Fibroblast of skin of left quadriceps (primary cell): ENCODE measurements at places on chromosomes 6 and 20.

- DNase-seq = no peak
Observed at GRCh38 chr6:150282806-150283205, 86.0 kb upstream of the IYD start.

- DNase-seq = no peak
Observed at GRCh38 chr6:51839726-51840374, 247.6 kb downstream of the PKHD1 start.

GRCh38 chr6:142700671-142701312, 244.2 kb downstream of the HIVEP2 start:
- DNase-seq = no peak

DNA sequence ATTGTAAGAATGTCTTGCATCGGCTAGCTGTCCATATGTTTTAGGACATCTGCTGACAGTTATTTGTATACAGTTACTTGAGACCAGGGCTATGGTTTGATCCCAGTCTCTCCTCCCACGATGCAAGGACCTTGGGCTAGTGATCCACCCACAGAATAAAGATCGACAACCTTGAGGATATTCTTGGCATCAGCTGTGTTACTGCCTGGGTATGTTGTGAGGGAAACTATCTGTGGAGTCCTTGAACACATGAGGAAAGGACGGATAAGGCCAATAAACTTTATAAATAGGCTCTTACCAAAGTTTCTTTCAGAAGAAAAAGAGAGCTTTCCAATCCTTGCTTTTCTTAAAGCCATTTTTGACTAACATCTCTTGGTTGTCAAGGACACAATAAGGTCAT, 70.8 kb upstream of the HEY2 start:
- no peak for DNase-seq

DNA sequence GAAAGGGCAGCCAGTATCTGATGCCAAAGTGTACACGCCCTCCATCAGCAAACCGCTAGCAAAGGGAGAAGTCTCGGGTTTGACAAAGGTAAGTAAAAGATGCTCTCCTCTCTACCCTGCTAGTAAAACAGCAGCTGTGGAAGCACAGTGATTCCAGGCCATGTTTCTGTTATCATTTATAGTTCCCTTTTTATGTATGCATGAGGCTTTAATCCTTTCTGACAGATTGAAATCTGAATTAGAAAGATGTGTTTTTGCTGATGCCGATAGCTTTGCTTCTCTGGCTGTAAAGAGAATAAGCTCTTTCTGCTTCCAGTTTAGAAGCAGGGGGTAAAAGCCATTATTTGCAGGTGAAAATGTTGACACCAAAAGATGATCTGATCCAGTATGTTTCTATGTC, 392.4 kb upstream of the SOX4 start:
- no peak for DNase-seq

GRCh38 chr6:169162752-169163407, 90.8 kb downstream of the THBS2 start:
- DNase-seq = peak; percentile 44

GRCh38 chr6:45727819-45728449, 287.7 kb downstream of the CLIC5 start:
- no peak for DNase-seq

GRCh38 chr6:133548423-133549159, 307.4 kb downstream of the EYA4 start:
- no peak for DNase-seq

DNA sequence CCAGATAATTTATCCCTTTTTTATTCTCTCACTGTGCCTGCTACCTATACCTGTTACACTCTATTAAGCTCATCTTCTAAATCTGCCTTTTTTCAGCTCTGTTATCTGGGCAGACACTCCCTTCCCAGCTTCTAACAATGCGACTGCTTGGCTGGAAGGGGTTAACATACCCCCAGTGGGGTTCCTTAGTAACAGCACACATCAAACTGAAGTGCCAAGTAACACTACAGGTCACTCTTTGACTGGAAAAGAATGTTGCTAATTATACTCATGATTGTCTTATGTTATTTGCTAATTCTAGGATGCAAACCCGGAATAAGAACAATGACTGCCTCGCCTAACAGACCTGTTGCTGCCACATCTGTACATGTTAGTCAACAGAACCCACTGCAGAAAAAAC, 203.5 kb downstream of the EPM2A start:
- DNase-seq = no peak

GRCh38 chr6:8670792-8671191, 235.4 kb upstream of the SLC35B3 start:
- no peak for DNase-seq

DNA sequence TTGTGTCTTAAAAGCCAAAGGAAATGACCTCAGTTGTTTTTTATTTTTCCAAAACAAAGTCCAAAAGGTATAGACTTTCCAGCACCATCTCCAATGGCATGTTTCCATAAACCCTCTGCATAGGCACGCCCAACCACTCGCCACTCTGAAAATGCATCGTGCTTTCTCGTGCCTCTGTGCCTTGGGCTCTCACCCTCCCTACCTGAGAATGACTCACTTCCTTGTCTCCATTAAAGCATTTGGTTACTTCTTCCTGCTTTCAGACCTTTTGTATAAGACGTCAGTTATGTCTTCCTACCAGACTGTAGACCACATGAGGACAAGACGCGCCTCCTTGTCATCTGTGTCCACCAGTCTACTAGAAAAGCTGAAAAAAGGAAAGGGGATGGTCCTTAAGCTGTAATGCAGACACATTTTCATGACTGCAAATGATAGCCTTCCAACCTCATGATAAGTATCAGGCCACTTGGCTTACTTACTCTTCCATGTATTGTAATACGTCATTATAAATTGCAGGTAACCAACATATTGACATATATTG, 61.2 kb upstream of the CDYL start:
- no peak for DNase-seq

- DNase-seq = no peak
Observed at GRCh38 chr6:73364549-73364948, 2.1 kb downstream of the KHDC3L start.

DNA sequence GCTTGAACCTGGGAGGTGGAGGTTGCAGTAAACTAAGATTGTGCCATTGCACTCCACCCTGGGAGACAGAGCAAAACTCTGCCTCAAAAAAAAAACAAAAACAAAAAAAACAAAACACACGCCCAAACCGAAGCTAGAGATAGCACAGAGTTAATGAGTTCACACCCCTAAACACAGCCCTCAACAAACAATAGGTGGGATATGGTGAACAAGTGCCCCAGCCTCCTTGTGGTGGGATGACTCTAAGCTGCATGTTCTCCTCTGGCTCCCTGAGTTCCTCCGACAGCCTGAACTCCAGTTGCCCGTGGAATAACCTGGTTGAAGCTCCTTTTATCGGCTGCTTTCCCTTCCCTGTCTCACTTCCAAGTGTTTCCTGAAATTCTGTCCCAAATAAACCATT, 22.1 kb upstream of the DSN1 start:
- no peak for DNase-seq

- DNase-seq = no peak
Observed at GRCh38 chr20:48416002-48416401, 411.8 kb downstream of the PREX1 start.

- no peak for DNase-seq
Observed at GRCh38 chr6:163985710-163986109, 571.2 kb downstream of the QKI start.

DNA sequence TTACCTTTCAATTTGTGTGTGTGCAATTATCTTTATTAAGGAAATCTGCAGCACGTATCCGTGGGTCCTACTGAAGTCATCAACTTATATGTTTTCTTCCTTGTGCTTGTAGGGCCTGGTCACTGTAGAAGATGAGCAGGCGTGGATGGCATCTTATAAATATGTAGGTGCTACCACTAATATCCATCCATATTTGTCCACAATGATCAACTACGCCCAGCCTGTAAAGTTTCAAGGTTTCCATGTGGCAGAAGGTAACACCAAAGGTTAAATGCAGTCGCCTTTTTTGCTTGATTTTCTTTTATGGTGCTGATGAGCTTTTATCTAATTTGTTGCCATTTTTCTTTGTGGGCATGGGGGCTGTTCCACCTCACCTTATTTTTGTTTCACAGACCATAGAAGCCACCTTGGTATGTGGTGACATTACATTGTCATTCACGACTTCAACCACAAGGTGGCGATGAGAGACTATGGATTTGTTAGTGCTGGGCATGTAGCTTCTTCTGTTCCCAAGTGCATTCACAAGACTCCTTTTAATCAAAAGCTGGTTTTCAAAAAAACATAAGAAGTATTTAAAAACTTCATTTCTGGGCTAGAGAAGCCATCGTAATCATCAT, 106.5 kb upstream of the LAMP5 start:
- peak; percentile 51 for DNase-seq

DNA sequence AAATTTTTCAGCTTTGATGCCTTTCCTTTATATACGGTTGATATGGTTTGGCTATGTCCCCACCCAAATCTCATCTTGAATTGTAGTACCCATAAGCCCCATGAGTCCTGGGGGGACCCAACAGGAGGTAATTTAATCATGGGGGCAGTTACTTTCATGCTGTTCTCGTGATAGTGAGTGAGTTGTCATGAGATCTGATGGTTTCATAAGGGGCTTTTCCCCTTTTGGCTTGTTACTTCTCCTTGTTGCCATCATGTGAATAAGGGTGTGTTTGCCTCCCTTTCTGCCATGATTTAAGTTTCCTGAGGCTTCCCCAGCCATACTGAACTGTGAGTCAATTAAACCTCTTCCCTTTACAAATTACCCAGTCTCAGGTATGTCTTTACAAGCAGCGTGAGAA, 66.8 kb downstream of the ARHGAP18 start:
- no peak for DNase-seq

DNA sequence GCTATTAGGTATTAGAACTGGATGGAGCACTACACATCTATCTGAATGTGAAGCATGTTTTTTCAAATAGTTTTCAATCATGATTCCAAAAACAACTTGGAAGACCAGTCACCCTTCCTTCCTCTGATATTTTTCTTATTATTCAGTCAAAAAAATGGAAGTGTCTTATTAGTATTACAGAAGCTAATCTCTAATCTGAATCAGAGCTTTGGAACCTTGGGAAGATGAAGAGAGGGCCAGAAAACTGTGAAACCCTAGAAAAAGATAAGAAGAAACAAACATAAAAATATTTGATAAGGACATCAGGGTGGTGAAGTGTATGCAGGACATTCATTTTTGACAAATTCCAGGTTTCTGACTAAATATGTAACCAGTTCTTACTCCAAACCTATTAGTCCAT, 166.3 kb upstream of the PRSS16 start:
- DNase-seq = no peak

- no peak for DNase-seq
Observed at GRCh38 chr6:39177130-39177529, 52.1 kb downstream of the KCNK5 start.

- peak; percentile 71 for DNase-seq
Observed at GRCh38 chr6:132060591-132060990, 109.4 kb upstream of the CCN2 start.

DNA sequence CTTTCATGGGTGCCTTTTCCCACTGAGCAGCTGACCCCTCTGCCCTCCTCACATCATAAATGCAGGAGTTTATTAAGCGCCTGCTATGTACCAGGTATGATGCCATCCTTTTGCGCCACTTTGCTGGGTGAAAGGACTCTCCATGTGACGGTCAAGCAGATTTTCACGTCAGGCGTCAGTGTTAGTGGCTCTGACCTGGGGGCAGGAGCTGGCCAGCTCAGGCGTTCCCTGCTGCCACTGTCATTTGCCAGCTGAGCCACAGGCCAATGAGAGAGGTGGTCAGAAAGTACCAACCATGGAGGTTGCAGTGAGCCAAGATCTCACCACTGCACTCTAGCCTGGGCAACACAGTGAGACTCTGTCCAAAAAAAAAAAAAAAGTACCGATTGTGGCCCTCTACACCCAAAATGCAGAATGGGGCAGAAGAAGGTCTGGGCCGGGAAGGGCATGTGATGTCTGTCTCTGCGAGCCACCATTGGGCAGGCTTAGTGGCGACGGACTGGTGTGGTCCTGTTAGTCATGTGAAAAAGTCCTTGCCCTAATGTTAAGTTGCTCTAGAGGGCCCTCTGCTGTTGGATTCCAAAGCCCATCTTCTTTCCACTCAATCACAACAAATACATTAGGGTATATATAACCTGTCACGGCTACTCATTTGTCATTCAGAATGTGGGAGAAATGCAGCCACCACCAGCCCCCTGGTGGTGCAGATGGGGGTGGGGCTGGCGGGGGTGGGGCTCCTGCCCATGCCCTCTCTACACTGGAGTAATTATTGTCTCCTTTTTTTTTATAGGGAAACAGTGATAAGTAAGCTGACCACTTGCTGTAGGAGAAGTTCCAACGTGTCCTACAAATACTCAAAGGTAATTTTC, 18.4 kb upstream of the SLC22A1 start:
- DNase-seq = no peak

DNA sequence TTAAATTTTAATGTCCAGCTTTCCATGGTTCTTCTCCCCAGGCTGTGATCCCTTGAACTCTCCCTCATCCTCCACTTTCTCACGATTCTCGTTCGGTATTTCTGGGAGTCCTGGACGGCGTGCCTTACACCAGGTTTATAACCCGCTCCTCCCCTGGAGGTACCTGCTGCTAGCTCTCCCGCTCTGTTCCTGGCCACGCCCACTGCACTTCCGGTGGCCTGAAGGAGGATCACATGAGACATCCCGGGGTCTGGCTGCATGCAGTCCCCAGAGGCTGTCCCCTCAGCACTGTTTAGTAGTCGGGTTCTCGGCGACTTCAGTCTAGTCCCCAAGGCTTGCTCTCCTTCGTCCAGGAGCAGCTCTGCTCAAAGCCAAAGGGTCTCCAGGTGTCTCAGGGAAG, 28.4 kb upstream of the GCLC start:
- no peak for DNase-seq

GRCh38 chr6:23003671-23004467, 434.5 kb downstream of the HDGFL1 start:
- DNase-seq = peak; percentile 91

DNA sequence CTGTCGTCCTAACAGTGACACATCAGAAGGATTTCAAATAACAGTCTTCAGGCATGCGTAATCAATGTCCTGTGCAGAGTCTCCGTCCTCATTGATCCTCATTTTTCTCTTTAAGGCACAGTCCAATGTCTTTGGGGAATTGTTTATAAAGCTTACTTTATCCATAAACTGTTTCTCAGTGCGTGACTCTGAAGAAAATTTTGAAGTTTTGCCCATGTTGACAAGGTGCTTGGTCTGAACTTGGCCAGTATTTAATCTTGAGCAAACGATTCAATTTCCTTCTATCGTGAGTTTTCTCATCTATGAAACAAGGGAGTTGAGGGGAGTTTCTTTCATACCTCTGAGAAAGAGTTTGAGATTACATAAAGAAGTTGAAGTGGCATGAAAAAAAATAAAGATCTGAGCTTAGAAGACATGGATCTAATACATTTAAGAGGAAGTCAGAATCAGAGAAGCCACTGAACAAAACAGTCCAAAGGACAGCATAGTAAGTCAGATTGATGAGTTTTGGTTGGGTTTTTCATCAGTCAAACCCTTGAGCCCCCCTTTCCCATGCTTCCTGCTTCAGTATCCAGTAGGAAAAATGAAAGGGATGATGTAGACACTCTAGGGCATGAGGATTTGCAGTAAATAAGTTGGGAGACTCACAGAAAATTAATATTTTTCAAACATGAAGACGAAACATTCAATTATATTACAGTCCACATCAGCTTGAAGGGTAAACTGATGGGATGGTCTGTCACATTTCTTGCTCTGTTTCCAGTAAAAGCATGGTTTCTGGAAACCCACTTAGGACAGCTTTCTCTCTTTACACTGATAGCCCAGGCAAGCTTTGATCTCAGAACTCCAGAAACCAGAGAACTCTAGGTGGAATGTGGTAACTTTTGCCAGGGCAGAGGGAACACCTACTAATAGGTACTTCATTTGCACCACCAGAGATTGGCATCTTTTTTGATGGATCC, 8.1 kb downstream of the EDN1 start:
- no peak for DNase-seq
